Left lung (tissue), 14 donors: ENCODE measurements at places on chromosomes 5 and 9.

DNA sequence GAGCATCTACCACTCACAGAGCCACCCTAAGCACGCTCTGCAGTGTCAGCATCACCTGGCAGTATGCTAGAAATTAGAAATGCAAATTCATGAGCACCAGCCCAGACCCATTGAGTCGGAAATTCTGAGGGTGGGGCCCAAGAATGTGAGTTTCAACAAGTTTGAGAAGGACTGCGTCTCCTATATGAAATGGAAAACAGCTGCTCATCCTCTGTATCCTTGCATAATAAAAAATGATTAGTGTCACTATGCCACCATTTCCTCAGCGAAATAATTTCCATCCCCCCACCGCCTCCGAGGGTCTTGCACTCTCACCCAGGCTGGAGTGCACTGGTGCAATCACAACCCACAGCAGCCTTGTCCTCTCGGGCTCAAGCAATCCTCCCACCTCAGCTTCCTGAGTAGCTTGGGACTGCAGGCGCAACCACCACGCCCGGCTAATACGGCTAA is 1.3 kb upstream of the IQGAP2 start:
- no peak for DNase-seq

DNA sequence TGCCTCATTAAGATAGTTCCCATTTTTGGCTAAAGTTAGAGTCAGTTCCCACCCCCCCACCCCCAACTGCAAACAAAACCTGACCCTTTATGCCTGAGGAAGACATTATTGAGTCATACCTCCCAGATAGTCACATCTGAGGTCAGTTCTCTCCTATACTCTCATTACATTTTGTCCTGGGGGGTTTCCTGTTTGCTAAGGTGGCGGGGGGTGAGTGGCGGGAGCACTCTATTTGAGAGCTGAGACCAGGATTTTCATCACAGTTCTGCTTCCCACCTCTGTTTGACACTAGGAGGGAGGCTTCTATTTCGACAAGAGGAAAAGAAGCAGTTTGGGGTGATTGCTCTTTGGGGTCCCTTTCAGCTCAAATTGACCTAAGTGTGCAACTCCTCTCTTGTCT is 59.4 kb upstream of the ICE1 start:
- no peak for DNase-seq

DNA sequence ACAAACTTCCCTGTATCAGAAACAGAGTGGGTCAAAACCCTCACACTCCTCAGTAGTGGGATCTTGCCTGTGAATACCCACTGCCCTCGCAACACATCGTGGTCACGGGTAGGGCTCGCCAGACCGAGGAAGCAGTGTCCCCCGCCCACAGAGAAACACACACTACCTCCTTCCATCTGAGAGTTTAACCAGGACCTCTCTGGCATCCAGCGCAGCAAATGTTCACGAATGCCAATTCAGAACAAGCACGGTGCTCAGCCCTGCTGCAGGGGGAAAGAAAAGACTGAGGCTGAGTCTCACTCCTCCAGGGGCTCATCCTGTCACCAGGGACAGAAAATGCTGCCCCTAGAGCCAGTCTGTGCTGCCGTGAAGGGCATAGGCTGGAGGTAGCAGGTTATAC is 42.5 kb upstream of the SYNPO start:
- no peak for DNase-seq

- no peak for DNase-seq
Observed at GRCh38 chr5:133426264-133426663, 186.1 kb downstream of the FSTL4 start.

DNA sequence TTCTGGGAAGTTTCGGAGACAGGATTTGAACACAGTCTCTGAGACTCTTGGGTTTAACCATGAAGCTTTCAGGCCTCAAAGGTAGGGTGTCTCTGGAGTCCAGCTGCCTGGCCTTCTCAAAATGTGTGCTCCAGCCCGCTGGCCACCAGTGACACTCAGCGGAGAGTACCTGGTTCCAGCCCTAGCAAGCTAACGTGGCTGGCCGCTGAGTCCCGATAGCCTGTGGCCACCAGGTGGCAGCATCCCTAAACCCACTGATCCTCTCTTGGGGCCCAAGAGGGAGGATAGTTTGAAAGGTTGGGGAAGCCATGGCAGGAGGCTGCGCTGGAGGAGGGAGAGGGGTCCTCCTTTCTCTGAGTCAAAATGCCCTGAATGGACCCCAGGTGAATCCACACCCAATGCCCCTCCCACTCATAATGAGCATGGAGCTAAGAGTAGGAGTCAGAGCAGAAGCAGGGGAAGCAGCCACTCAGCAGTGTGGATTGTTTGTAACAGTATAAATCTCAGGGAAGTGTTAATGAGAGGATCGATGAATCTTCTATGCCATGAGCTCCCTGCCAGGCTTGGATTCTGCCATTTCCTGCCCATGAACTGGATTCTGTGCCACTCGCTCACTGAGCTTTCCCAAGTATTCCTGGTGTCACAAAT is 5.4 kb upstream of the TIFAB start:
- peak; percentile 90 for DNase-seq

DNA sequence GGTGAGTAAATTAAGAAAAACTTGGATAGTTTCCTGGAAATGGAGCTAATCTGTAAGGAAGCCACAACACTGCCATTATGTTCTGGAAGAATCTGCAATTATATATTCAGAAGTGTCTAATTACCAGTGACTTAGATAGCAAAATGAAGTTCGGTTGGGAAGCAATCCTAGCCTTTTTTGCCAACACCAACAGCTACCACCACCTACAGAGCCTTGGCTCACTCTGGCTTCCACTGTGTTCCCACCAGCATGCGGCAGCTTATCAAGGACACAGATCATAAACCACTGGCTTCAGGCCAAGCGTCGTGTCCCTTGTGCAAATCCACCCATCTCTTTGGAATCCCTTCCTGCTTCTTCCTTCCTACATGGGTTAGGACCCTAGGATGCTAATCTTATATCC is 118.0 kb upstream of the PCA3 start:
- DNase-seq: no peak

DNA sequence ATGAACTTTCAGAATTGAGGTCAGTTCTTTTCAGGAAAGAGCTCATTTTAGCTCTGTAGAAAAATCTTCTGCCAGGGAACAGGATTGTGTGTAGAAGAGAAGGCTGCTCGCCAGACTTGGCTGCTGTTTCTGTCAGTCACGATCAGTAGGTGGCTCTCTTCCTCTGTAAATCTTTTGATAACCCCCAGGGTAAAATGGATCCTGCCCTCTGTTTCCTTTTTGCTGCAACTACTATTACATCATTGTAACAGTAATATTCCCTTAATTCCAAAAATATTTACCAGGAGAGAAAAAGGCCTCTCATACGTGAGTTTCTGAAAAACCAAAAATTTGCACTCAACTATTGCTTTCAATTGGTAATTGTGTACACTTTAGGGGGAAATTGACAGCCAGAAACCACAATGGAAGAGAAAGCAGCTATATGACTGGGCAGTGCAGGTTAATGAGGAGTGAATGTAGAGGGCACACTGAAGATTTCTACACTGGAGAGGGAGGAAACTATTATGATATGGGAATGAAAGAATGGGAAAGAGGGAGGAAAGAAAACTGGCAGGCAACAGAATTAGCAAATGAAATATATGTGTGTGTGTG is 12.3 kb downstream of the IFNA21 start:
- DNase-seq: no peak

DNA sequence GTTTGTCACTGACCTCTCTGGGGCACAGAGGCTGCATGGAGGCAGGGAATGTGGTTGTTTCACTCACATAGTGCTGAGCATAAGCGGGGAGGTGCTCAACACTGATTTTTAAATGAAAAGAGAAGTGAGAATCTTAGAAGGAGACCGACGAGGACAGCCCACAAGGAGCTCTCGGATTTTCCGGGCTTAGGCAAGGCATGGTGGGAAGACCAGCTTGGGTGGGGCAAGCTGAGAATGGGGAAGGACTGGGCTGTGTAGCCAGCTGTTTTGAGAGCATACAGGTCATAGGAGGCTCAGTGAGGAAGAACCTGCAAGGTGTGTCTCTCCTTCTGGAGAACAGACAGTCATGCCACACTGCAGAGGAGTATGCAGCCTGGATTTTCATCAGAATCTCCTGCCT is 86.0 kb upstream of the TNFSF8 start:
- no peak for DNase-seq

DNA sequence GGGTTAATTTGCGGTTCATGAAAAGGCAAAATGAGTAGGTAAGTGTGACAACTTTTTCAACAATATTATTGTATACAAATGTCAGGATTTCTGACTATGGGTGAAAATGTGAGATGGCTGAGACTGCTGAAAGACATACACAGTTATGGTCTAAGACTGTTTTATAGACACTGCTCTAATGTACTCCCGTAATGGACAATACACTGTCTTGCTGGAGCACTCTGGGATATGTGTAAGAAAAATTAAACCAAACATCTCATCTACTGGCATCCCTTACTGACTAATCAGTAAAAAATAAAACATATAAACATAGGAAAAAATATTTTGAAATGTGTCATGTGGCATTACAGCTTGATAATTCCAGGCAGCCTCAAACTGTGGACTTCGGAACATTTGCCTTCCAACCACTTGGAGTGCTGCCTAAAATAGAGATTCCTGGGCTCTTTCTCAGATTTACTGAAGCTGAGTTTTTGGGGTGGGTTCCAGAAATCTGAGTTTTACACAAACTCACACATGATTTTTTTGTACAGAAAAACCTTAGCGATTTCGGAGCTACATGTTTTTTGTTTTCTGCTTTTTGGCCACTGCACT is 233.9 kb upstream of the TBCA start:
- peak; percentile 80 for DNase-seq

DNA sequence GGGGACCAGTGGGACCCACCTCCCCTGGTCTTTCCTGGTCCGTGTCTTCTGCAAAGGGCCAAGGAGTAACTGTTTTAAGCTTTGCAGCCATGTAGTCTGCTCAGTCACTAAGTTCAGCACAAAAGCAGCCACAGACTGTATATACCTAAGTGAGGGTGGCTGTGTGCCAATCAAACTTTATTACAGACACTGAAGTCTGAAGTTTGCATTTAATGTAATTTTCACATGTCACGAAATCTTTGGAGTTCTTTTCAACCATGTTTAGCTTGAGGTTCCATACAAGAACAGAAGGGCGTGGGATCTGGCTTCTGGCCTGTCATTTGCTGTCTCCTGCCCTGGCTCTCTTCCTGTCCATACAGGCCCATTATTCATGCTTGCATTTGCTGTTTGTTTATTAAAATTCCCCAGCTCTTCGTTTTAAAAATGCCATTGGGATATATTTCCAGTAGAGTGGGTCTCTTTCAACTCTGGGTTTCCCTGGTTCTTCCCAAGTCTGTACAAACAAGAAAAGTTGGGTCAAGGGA is 64.2 kb upstream of the ECM2 start:
- no peak for DNase-seq

DNA sequence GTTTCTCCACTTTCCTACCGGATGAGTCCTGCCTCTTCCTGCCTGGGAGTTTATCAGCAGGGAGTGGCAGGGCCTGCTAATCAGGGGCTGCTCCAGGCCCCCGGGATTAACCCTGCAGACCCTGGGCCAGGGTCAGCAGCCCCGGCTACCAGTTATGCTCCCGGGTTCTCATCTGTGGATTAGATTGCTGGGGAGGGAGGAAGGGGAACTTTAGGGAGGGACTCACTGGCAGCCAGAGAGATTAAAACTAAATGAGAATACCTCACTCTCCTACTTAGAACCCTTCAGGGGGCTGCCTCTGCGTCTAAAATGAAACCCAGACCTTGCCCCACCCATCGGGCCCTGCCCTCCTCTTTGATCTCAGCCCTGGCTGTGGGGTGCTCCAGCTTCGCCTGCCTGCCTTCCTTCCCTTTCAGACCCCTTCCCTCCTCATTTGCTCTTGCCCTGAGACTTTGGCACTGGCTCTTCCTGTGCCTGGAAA is 130.5 kb upstream of the HAND1 start:
- no peak for DNase-seq

DNA sequence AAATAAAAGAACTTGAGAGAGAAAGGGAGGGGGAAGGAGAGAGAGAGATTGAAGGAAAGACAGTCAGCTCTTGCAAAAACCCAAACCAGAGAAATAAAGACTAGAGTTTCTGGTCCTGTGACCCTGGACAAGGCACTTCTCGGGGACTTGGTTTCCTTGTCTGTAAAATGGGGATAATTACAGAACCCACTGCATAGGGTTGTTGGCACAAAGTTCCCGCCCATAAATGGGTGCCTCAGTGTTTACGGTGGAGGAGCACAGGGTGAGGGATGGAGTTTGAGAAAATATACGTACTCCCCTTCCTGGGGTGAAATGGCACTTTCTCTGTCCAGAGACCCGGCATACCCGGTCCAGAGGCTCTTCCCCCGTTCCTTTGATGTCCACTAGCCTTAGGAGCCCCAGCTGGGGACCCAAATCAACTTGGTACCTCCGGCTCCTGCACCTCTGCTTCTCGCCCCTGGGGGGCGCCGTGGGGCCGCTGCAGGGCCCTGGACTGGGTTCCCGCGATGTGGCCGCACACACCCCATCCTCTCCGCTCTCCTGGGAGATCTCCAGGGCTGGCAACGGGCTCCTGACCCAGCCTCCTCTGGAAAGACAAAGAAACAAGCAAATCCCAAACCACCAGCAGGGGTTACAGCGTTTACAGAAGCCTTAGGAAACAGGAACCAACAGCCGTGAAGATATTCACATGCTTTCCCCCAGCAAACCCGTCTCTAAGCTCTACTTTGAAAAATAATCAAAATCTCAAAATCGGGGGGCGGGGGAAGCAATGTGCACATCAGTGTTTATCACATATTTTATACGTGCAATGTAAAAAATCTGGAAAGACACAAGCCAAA is 26.3 kb downstream of the PTGES start:
- peak; percentile 70 for DNase-seq

DNA sequence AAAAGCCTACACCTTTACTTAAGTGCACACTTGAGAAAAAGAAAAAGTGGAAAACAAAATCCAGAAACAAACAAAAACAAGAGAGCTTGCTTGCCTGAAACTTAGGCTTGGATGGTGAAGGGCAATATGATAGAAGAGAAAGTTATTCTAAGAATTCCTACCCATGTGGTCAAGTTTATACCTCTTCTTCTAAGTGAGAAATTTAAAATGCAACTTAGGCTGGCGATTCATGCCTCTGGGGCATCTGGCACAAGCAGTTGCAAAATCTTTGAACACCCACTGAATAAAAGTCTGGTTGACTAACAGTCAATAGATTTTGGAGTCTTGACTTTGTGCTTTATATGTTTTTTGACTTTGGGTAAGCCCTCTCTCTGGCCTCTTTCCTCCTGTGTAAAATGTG is 239.6 kb downstream of the KDM4C start:
- no peak for DNase-seq
